Activated CD8-positive, alpha-beta memory T cell treated with anti-CD3 and anti-CD28 coated beads for 1 hour (primary cell): ENCODE measurements at places on chromosomes 1 and 21.

DNA sequence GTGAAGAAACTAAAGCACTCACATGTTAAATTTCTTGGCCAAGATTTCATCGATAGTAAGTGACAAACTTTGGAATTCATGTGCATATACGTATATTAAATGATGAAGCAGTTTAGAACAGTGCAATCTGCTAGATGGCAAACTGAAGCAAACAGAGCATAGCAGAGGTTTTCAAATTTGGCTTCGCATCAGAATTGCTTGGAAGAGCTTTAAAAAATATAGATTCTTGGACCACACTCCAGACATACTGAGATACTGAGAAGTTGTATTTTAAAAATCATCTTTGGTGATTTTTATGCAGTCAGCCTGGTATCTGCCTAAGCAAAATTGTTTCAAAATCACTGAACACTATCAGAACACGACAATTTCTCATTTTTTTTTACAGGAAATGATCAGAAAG lies 709.2 kb downstream of the PLA2G4A start:
- no peak for DNase-seq

- DNase-seq = no peak
Measured at GRCh38 chr1:23101887-23102286, 66.8 kb downstream of the LUZP1 start.

- DNase-seq = no peak
Measured at GRCh38 chr1:4344065-4344732, 310.2 kb upstream of the AJAP1 start.

GRCh38 chr1:236148470-236148845 lies 6.1 kb downstream of the GPR137B start:
- no peak for DNase-seq

GRCh38 chr1:28173980-28174297 lies 2.6 kb downstream of the PTAFR start:
- no peak for DNase-seq

- DNase-seq = peak; percentile 40
Measured at GRCh38 chr21:35138665-35139381, 89.7 kb upstream of the RUNX1 start.

DNA sequence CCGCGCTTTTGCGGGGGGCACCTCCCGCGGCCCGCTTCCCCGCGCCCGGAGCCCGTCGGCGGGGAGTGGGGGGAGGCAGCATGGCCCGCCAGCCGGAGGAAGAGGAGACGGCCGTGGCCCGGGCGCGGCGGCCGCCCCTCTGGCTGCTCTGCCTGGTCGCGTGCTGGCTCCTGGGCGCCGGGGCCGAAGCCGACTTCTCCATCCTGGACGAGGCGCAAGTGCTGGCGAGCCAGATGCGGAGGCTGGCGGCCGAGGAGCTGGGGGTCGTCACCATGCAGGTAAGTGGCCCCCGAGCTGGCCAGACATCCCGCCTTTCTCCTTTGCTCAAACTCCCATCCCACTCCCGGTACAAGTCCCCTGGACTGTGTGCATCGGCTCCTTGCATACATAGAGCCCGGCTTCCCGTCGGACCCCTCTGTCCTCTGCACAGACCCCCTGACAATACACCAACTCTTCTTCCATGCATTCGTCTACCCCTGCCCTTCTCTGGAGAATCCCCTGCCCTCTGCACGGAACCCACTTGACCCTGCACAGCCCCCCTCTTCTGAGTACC lies 812 bp downstream of the CACHD1 start:
- DNase-seq = no peak

GRCh38 chr1:151739590-151740355 lies 18.5 kb downstream of the RIIAD1 start:
- no peak for DNase-seq

DNA sequence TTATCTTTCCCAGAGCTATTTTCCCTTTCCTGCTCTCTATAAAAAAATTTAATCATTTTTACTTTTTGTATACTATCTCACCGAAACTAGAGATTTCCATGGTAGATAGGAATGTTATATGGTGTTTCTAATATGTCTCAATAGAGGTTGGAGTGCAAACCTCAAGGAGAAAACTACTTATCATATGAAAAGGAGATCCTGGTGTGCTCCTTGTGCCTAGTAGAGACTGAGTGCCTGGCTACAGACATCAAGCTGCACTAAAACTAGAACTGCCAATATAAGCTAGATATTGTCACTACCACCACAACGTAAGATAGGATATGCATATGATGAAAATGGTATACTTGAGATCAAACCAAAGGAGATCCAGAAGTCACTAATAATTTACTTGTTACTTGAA lies 67.0 kb downstream of the RGS18 start:
- no peak for DNase-seq

DNA sequence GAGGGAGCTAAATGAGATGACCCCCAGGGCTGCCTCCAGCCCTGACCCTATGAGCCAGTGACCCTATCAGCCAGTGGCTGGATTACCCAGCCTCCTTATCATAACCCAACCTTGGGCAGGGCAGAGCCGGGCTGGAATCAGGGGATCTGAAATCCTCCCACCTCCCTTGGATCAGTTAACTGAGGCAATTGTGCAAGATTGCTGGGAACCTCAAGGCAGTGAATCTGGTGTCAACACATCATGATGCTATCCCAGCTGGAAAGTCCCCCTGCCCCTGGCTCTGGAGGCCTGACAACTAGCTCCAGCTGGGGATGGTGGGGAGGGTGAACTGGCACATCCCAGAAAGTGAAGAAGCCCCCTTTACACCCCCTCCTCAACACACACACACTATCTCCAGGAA lies 6.4 kb upstream of the TSPAN1 start:
- no peak for DNase-seq

GRCh38 chr1:235986869-235987268 lies 78.0 kb downstream of the NID1 start:
- no peak for DNase-seq

DNA sequence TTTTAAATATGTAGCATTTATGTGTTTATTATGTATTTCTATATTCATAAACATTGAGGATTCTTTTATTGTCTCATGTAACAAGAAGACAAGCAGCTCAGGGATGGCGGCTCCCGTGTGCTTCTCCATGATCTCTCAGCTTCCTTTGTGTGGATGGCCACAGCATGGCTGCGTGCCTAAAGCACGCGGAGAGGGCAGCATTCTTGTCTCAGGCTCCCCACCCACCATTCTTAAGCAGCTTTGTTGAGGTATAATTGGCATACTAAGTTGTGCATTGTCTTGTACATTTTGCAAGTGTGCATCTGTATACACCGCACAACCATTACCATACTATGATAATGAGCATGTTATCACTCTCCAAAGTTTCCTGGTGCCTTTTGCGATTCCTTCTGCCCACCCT lies 81.6 kb downstream of the CAMTA1 start:
- DNase-seq = no peak

DNA sequence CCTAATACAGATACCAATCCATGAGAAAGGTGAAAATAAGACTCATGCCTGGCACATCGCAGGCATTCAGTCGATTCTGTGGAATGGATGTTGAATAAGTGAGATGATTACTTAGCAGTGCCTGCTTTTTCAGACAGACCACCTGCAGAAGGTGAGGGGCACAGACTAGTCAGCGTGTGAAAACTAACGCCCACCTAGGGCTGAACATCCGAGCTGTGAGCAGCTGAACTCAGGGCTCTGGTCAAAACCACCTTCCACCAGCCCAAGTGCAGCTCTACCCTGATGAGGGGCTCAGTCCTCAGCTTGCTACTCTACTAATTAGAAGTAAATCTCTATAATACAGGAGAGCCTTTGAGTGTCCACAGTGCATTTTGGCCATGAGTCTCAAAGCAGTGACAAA lies 32.5 kb downstream of the LMX1A start:
- DNase-seq = no peak

- no peak for DNase-seq
Measured at GRCh38 chr1:61079296-61079897, 3.0 kb upstream of the NFIA start.

DNA sequence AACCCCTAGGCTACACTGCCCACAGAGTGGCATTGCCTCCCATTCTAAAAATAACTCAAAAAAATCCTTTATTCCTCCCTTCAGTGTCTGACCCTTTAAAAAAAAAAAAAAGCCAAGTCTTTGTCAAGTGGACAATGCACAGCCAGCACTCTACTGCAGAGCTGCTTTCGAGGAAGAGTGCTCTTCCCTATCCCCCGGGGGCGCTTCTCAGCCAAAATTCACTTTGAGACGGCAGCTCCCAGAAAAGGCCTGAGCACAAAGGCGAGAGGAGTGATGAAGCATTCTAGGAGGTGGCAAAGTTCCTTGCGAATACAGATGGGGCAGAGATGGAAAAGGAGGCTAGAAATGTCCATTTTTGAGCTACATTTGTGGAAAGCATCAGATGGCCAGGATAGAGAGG lies 23.3 kb downstream of the EPHA10 start:
- DNase-seq = no peak

GRCh38 chr1:161511018-161511755 lies 5.9 kb downstream of the FCGR2A start:
- DNase-seq = no peak

DNA sequence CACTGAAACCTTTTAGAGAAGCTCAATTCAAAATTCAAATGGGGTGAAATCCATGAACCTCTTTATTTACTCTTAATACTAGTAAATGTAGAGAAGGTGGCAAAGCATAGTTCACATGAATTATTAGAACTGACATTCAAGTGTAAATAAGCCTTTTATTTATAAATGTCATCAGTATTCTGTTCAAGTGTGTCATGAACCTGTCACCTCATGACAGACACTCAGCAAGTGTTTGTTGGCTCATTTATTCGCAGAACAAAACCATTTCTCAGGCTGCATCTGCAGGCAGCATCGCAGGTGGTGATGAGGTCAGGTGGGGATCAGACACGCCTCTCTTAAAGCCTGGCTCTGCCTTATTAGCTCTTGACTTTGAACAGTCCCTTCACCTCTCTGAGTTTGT lies 116.6 kb downstream of the SETD4 start:
- no peak for DNase-seq

- no peak for DNase-seq
Measured at GRCh38 chr1:201310986-201311355, 27.7 kb downstream of the PKP1 start.

DNA sequence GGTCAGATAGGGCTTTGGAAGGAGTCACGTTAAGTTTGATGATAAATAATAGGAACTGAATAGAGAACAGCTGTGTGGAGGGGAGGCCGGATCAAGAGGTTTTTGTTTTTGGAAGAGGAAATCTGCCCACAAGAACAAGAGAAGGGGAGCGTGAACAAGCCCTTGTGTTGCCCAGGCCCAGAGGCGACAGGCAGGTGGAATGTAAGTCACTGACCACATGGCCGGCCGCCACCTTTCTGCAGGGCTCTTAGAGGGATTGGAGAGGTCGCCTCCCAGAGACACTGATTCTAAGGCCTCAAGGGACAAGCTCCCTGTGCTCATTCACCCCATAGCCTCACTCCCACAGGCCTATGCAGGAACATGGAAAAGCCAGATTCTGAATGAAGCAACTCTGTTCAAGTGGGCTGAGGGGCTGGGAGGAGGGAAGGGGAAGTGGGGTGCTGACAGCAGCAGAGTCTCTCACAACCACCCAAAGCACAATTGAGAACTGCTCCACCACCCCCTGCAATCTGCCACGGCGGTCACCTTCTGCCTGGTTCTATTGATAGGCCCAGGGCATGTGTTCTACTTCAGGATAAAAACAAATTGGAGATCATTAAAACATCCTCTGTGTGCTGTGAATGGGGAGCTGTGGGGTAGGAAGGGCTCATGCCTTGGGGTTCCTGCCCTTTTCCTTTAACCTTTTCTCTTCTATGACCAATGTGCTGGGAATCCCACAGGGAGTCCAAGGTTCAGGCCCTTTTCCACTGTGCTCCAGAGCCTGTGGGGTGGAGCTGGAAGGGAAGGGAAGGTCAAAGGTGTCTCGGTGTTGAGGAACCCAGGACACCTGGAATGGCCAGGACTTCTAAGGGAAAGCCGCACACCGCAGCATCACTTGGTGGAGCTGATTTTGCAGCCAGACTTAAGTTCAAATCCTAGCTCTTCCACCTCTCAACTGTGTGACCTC lies 63.3 kb upstream of the PARP1 start:
- DNase-seq = no peak

DNA sequence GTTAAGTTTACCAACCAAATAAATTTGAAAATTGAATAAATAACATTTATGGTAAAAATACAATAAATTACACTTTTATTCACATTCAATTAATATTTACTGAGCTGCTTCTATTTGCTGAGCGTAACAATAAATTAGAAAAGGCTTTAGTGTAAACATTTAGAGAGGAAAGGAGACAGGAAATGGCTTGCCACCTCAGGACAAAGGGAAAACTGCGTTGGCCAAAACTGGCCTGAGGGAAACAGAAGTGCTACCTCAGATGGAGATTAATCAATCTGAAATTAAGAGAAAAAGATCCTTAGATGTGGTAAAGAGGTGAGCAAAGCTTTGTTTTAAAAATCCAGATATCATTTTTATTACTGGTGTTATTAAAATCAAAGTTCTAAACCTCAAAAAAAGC lies 128.0 kb downstream of the SLC44A5 start:
- no peak for DNase-seq

GRCh38 chr1:232335261-232335660 lies 294.7 kb downstream of the SIPA1L2 start:
- no peak for DNase-seq

GRCh38 chr21:36274128-36274527 lies 45.9 kb upstream of the MORC3 start:
- DNase-seq = no peak

GRCh38 chr1:4177425-4178150 lies 277.5 kb upstream of the C1orf174 start:
- DNase-seq = no peak

GRCh38 chr1:9413877-9414213 lies 121.2 kb downstream of the SPSB1 start:
- no peak for DNase-seq

GRCh38 chr21:41786509-41786987 lies 19.7 kb upstream of the RIPK4 start:
- no peak for DNase-seq

GRCh38 chr1:9494936-9495758 lies 44.1 kb upstream of the SLC25A33 start:
- peak; percentile 51 for DNase-seq

GRCh38 chr1:225963735-225964530 lies 22.9 kb upstream of the LEFTY2 start:
- no peak for DNase-seq

GRCh38 chr21:43923391-43923790 lies 58.4 kb downstream of the AGPAT3 start:
- no peak for DNase-seq
